GM10248 (cell line): ENCODE measurements at places on chromosomes 4 and X.

GRCh38 chr4:41258783-41259182 lies 2.1 kb downstream of the UCHL1 start:
- DNase-seq, result no peak

DNA sequence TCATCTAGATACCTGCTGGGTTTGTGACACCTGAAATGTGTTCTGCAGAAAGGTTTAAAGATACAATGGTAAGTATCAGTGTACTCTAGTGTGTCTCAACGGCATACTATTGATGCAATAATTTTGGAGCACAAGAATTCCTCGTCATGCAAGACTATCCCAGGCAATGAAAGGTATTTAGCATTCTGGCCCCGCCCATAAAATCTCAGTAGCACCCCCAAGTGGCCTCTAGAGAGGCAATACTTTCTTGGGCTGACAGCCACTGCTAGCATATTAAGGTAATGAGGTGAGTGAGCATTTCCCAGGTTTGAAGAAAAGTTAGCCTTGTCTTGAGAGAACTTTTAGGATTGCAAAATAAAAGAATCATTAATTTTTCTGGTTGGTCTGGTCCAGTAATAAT lies 24.0 kb downstream of the TAB3 start:
- DNase-seq, result no peak

- DNase-seq, result no peak
Measured at GRCh38 chr4:181549576-181550188, 693.5 kb upstream of the TENM3 start.

- DNase-seq, result no peak
Measured at GRCh38 chrX:70338290-70338689, 48.4 kb downstream of the KIF4A start.

DNA sequence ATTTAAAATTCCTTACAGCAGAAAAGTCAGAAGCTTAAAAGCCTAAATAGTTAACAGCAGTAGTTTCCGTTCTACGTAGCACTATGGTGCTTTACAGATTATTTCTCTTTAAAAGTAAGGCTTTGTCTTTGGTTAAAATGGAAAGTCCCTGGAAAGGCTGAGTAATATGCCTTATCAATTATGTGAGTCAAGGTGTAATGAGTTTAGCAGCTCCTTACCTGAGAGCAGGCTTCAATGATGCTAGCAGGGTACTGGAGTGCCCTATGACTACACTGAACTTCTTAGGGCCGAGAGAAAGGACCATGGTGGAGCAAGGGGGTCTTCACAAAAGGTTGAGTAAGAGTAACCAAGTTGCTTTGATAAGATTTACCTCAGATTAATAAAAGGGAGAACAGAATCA lies 12.6 kb upstream of the NKX6-1 start:
- DNase-seq, result no peak

- no peak for DNase-seq
Measured at GRCh38 chr4:101071241-101071640, 276.1 kb downstream of the PPP3CA start.

DNA sequence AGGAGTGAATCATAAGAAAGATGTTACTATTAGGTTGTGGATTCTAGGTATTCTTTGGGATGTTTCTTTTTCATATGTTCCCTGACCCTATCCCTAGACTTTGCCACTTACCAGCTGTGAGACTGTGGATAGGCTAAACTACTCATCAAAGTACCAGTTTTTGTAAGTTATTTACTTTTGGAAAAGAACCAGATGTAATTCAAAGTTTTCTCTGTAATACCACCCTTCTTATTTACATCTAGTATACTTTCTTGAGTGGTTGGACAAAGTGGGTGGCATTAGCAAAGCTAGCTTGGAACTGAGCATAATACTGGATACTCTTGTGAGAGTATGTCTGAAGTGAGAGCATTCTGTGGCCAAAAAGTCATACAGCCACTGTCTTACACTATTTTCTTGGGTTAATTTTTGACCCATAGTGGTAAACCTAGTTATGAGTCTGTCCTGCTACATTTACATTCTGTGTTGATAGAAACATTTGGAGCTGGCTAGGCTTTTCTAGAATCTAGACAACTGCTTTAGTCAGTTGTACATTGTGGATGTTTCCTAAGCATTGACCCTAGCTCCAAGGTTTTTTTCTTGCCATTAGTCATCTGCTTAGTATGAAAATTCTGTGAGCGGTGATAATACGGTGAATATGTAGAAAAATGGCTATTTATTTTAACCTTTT lies 41.7 kb downstream of the KDM6A start:
- DNase-seq, result no peak

GRCh38 chrX:69896046-69896445 lies 153.7 kb downstream of the AWAT2 start:
- no peak for DNase-seq

- no peak for DNase-seq
Measured at GRCh38 chr4:72886602-72887001, 182.9 kb downstream of the COX18 start.

DNA sequence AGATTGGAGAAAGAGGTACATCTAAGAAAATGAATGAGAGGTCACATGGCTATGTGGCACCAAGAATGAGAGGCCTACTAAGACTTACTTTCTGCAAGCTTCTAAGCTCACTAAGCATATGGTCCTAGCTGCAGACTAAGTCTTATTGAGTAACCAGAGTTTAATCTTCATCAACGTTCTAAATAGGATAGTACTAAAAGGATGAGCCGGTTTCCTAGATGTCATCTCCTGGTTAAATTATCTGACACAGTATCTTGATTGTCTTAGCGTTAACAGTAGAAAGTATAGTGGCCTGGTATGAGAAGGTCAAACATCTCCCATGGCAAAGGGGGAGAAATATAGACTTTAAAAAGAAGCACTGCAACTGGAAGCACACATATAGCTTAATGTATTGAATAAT lies 448.1 kb downstream of the PDGFC start:
- DNase-seq, result no peak

DNA sequence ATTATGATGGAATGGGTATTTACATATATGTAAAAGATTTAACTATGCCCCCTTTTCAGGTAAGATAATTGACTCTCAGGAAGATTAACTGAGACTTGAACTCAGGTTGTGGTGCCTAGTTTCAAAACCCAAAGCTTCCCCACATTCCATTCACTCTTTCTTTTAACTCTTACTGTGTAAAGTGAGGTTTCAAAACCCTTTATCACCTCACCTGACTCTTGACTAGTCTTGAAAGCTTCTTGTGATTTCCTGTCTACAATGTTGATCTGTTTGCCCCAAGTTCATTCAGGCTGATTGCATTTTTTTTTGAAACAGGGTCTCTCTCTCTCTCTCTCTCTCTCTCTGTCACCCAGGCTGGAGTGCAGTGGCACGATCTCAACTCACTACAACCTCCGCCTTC lies 40.5 kb upstream of the RAPGEF2 start:
- no peak for DNase-seq

DNA sequence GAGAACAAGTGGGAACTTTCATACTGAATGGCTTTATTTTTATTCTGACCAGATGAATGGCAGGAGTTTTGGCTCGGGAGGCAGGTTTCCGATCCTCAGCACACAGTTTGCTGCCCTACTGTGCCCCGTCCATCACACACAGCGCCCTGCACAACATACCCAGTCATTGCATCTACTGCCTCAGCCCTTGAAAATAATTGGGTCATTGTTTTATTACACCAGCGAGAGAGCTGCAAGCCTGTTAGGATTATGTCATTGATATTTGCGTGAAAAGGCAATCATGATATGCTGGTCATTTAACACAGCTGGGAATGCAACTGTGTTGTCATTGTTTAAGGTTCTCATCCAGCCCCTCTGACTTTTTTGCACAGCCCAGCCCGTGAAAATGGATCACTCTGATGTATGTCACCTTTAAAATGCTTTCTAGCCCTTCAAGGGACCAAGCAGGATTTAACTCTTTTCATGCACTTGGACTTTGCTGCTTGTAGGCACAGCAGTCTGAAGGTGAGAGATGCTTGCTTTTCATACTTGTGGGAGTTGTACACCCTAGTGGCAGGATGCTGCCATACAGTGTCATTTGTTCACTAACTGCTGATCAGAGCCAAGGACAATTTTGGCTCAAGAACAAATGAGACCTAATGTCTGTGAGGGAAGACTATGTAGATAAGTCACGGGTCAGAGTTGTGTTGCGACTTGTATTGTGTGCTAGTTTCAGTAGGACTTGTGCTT lies 62.3 kb downstream of the RTL9 start:
- no peak for DNase-seq

DNA sequence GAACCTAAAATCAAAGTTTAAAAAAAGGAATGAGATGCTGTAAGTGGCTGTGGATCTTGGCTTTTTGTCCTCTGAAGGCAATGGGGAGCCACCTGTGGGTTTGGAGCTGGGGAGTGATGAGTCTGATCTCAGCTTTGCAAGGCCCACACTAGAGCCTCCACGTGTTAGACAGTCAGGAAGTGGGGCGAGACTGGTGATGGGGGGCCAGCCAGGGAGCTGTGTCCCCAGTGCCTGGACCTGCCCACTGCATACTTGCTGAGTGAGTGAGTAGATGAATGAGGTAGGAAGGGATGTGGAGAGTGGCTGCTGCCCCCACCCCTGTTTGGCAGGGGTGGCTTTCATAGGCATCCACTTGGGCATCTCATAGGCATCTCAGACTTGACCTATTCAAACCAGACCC lies 84.0 kb downstream of the NHSL2 start:
- DNase-seq, result no peak

GRCh38 chr4:107991945-107992630 lies 2.4 kb downstream of the HADH start:
- no peak for DNase-seq

- DNase-seq, result no peak
Measured at GRCh38 chr4:21872101-21872500, 76.5 kb downstream of the KCNIP4 start.
